Activated naive CD8-positive, alpha-beta T cell treated with anti-CD3 and anti-CD28 coated beads for 36 hours (primary cell): ENCODE measurements at places on chromosomes 1 and 21.

- DNase-seq = no peak
Observed at GRCh38 chr1:213925531-213926182, 62.1 kb upstream of the PROX1 start.

DNA sequence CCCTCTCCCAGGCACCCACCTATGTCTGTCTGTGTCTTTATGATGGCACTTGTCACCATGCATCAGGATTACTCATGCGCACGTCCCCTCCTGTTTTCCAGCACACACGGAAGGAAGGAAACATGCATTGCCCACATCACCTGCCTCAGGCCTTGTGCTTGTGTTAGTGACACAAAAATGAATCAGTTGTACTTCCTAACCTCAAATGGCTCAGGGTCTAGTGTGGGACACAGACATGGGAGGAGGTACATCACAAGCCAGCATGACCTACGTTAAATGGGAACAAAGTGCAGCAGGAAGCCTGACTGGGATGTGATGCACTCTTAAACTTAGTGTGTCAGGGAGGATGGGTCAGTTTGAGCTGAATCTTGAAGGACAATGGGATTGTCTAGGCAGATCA is 126.7 kb downstream of the TRABD2B start:
- no peak for DNase-seq

- no peak for DNase-seq
Observed at GRCh38 chr1:230902349-230902923, 34.1 kb upstream of the C1orf198 start.

DNA sequence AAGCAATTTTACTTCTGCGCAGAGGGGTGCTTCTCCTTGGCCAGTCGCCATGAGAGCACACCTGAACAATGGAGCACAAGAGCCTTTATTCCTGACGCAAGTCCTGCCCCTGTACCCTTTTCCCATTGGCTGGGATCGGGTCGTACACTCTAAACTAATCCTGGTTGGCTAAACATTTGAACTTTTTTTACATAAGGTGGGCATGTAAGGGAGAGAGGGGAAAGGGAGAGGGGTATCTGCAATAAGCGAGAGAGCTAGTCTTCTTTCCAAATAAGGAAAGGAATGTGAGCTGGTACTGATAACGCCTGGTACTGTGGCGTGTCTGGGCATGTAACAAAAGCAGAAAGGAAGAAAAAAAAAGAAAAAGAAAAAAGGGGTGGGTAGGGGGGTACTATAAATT is 21.8 kb downstream of the MFSD2A start:
- no peak for DNase-seq

DNA sequence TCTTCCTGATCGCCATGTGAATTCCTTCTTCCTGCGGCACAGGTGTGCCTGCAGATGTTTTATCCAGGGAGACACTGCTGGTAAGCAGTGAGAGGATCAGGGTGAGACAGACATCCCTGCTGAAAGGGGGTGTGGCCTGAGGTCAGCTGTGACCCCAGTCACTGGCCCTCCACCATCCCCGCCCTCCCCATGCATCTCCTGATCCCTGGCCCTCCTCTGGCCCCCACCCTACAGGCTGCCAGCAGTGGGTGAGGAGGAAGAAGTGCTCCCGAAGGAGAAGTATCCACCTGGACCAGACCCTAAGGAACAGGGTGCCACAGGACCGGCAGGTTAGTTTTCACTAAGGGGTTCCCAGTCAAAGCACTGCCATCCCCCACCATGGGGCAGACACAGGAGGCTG is 85.3 kb downstream of the GLIS1 start:
- no peak for DNase-seq

DNA sequence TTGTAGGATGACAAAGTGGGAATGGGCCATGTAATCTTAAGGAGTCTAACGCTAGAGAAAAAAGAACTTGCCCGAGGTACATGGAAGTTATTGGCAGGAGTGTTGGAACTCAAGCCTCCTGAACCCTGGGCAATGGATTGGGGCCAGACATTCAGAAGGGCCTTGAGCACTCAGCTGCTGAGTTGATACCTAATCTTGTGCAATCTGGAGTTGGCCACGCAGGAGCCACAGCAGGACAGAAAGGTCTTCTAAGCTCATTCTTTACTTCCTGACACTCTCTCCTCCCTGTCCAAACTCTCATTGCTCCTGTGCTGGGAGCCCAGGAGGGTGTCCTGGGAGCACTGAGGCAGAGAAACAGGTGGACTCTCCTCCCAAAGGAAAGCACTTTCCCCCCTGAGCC is 25.1 kb upstream of the CSF1 start:
- no peak for DNase-seq

GRCh38 chr1:8525216-8525557 is 207.3 kb downstream of the SLC45A1 start:
- DNase-seq = no peak

GRCh38 chr1:38452246-38452645 is 405.7 kb upstream of the POU3F1 start:
- no peak for DNase-seq

DNA sequence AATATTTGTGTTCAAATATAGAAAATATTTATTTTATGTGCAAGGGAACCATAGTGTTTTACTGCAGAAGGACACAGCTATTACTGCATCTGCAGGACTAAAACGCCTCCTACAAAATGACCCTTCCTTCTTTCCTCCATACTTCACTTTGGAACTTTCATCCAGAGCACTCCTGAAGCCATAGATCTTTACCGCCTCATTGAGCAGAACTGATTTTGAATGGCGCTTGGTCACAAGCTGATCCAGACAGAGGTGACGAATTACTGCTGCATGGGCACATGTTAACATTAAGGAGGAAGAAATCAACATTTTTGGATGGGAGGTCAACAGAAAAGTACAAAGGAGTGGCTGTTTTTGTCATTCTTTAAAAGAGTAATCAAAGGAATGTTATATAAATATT is 931.6 kb downstream of the NCAM2 start:
- no peak for DNase-seq

DNA sequence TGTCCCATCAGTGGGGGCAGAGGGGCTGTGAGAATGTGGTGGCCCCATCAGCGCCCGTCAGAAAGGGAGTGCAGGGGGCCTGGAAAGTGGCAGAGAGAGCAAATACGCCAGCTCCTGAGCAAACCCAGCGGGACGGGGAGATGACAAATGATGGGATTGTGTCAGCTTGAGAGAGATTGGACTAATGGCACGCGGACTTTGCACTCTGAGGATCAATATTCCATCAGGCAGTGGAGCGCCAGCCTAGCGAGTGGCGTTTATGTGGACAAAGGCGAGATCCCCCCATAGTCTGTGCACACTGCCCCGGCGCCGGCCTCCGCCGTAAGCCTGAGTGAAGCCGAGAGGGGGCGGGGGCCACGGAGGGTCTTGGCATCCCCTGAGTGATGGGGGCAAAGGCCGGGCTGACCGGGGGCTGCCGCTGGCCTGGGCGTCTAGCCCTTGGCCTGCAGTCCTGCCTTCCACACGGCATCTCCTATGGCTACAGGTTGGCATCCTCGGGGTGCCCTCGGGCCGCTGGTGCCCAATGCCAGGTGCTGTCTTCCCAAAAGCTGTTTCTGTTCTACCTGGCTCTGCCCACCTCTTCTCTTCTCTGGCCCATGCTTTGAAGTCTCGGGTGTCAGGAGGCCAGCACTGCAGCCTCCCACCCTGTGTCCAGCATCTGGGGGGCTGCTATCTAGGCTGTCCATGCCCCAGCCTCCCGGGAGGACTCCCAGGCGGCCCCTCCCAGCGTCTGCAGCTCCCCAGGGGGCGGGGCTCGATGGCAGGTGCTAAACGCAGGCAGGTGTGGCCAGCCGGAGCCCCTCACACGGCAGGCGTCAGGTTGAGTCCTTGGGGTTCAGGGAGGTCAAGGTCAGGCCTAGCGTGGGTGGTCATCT is 46.5 kb downstream of the PRDM16 start:
- DNase-seq = no peak

- no peak for DNase-seq
Observed at GRCh38 chr1:222104097-222104496, 362.2 kb upstream of the DUSP10 start.

- no peak for DNase-seq
Observed at GRCh38 chr1:30411206-30411605, 312.2 kb downstream of the MATN1 start.

DNA sequence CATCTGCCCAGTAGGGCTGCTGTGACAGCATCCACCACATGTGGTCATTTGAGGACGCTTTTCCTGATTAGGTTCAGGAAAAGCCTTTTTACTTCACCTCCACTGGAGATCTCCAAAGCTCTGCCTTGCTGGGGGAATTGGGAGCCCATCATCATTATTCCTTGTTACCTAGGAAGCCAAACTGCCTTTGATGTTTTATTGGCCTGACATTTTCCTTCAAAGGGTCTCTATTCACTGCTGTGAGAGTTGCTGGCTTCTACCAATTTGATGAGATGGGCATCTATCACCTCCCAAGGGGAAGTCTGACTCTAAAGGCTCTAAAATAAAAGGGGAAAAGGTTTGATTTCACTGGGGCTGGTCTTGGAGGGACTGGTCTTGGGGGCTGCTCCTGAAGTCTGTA is 678.6 kb downstream of the PTPRU start:
- no peak for DNase-seq

GRCh38 chr1:178030467-178030866 is 60.6 kb upstream of the SEC16B start:
- no peak for DNase-seq

GRCh38 chr1:167293057-167293456 is 72.4 kb downstream of the POU2F1 start:
- no peak for DNase-seq

DNA sequence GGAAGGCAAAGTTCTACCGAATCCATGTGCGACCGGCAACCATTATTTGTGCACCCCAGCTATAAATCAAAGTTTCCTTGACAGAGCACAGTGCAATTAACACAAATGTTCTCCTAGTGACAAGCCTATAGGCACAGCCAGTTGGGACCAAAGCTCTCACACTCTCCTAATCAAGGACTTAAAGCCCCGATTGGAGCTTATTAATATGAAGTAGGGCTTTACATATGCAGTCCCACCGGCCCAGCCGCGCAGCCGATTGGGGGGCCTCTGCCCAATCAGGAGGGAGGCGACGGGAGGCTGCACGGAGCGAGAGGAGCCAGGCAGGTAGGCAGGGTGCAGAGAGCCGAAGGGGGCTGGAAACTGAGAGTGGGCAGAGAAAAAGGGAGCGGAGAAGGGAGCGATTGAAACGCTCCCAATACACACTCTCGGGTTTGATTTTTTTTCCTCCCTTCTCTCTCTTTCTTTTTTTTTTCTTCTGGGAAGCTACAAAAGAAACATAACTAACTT is at the start of gene ESRRG:
Gene ESRRG, minus strand, starts transcription at position 156 of the 507 bp plus-strand sequence. Its CDS starts 130 bp downstream, at position 26.
- peak; percentile 2 for DNase-seq

DNA sequence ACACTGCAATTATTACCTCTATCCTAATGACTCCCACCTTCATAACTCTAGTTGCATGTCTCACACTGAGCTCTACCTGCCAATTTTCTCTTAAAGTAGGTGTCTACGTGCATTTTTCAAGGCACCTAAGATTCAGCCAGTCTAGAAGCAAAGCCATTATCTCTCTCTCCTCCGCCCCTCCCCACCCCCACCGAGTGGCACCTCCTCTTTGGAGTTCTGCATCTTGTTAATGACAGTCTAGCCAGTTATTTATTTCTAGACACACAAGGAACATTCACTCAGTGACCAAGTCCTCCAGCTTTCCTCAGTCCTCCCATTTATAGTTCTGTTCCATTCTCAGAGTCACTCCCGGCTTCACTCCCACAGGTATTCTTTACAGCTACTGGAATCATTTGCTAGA is 47.6 kb downstream of the ASTN1 start:
- DNase-seq = no peak

- DNase-seq = no peak
Observed at GRCh38 chr21:14273736-14274538, 58.0 kb downstream of the RBM11 start.

DNA sequence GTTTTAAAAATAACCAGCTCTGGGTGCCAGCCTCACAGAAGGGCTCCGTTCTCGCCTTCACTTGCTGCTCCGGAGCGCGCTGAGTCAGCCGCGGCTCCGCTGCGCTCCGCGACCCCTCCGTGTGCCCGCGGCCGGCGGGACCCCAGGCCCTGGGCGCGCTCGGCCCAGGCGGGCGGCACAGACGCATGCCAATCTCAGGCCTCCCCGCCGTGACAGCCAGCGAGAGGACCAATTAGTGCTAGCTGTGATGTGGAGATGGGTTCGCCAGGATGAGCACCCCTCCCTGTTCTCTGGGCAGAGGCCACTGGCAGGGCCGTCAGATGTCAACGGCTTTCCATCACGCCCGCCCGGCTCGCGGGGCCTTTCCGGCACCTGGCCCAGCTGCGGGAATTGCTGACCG is 293.8 kb downstream of the SPATA17 start:
- DNase-seq = no peak

GRCh38 chr1:42035205-42035829 is 116.6 kb upstream of the HIVEP3 start:
- DNase-seq = no peak

DNA sequence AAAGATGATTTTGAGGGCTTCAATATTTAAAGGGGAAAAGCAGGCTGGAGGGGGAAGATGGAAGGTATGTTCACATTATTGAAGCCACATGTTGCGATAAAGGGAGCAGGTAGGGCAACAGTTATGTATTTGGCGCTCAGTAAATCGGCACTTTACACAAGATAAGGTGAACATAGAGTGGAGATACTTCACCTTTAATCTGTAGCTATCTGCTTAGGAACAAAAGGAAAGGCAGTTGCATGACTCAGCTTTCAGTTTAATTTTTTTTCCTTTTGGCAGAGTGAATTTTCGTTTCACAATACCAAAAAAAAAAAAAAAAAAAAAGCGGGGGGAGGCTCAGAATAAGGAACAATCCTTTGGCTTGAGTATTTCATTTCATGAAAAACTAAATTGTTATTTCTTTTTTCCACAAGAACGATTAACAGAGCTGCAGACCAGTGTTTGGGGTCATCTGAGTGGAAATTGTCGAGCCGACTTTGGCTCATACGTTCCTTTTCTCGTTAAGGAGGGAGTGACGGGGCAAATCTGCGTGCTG is 1.1 kb upstream of the COQ8A start:
- DNase-seq = no peak

DNA sequence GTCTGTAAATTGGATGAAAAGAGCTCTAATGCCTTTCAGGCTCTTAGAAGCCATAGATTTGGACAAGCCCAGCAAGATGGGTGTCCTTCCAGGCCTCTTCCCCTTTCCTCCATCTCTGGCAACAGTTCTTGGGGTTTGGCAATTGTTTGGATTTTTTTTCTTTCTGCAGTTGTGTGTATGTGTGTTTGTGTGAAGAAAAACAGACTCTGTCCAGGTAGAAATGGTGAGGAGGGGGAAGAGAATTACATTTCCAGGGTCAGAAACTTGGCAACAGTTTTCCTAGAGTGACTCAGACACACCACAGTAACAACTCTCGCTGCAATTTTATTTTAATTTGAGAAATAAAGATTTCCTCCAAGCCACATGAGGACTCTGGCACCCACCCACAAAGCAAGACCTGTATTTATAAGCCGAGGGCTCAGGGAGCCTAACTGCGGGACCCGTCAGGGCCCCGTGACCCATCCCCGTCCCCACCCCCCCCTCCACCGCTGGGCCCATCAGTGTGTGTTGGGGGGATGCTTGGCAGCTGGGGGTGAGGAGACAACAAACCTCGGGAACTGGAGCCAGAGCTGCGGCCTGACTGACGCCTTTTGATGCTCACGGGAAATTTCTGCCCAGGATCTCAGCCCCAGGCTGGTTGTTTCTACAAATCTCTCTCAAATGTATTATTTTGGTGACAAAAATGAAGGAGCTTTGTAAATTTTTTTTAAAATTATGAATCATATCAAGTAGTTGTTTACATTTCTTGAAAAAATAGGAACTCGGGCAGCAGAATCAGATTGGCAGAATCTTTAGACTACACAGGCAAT is 4.4 kb downstream of the TMEM200B start:
- DNase-seq = no peak

GRCh38 chr1:206713070-206713469 is 28.4 kb downstream of the MAPKAPK2 start:
- DNase-seq = no peak
